ENCODE measurements at places on chromosomes 3 and 15. TPM values are rescaled to one million over a fixed set of nuclear protein-coding genes. Genes with fewer than 3 reads are reported as not detected.

Gene GRAMD2A
- total RNA-seq, result not detected

Gene CHRM5
- under 0.01 TPM for total RNA-seq

Gene CHRNA5
- total RNA-seq, result 0.36 TPM

Gene FOXB1
- not detected for total RNA-seq

Gene IL20RB
- 1.8 TPM for total RNA-seq

Gene ARRDC4
- 17.0 TPM for total RNA-seq

Gene KLF13
- 58.6 TPM for total RNA-seq

DNA sequence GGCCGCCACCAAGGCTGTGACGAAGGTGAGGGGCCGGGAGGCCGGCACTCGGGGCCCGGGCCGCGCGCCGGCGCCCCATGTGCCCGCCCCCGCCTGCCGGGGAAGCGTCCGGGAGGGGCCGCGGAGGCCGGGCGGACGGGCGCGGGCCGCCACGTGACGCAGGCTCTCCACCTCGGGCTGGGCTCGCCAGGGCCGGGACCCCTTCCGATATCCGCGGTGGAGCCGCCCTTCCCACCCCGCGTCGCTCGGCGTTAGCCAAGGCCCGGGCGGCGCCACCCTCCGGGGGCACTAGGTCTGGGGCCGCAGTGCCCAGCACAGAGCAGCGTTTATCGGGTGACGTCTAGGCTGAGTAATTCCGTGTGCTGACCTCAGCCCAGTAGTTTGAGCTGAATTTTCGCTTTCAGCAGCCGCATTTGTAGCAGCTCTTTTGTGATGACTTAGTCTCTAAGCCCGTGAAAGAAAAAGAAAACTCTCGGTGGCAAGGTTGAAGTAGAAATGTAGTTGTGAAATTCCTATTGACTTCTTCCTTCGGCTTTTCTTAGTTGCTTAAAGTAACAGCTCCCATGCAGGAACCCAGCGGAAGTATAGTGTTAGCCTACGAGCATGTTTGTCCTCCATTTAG, 885 bp downstream of the CDV3 start:
- no peaks in the 10 kb centered on the region for H3K27me3 ChIP-seq
- H3K4me1 ChIP-seq, result peaks cover 58% of the 10 kb centered on the region
- H3K27ac ChIP-seq, result peak overlapping the region; percentile 91
- peak; percentile 84 for DNase-seq
- H3K36me3 ChIP-seq, result peaks cover 43% of the 10 kb centered on the region
- H3K4me3 ChIP-seq, result peak overlapping the region; percentile 80

- no peaks in the 10 kb centered on the region for H3K27me3 ChIP-seq
- DNase-seq, result peak; percentile 48
- no peaks in the 10 kb centered on the region for H3K4me1 ChIP-seq
- H3K4me3 ChIP-seq, result no peak overlapping the region
Measured at GRCh38 chr3:157588386-157589060, 85.3 kb upstream of the VEPH1 start.

DNA sequence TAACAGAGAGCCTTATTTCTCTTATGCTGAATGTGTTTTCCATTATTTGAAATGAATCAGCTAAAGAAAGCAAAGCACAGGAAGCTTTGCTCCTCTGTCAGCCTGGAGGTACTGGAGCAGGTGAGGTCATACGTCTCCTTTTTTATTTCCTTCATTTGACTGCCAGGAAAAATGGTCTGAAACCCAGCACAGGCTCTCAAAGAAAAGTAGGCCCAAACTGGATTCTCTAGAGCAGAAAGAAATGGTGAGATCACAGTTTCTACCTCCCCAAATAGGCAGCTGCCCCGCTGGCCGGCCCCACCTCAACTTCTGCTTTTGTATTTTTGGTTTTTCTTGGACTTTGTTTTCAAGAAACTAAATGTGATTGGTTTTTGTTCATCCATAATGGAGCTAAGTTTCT, 95.1 kb downstream of the RPL39L start:
- no peaks in the 10 kb centered on the region for H3K4me1 ChIP-seq
- no peaks in the 10 kb centered on the region for H3K36me3 ChIP-seq
- no peaks in the 10 kb centered on the region for H3K27me3 ChIP-seq
- DNase-seq, result no peak
- H3K4me3 ChIP-seq, result no peak overlapping the region

- H3K4me1 ChIP-seq, result no peaks in the 10 kb centered on the region
- peaks cover 82% of the 10 kb centered on the region for H3K27me3 ChIP-seq
- H3K27ac ChIP-seq, result no peak overlapping the region
- no peak overlapping the region for H3K4me3 ChIP-seq
- DNase-seq, result no peak
Measured at GRCh38 chr15:67820122-67820991, 5.0 kb upstream of the SKOR1 start.
